Islet precursor cell (in vitro differentiated cells): ENCODE measurements at places on chromosomes 4 and X.

DNA sequence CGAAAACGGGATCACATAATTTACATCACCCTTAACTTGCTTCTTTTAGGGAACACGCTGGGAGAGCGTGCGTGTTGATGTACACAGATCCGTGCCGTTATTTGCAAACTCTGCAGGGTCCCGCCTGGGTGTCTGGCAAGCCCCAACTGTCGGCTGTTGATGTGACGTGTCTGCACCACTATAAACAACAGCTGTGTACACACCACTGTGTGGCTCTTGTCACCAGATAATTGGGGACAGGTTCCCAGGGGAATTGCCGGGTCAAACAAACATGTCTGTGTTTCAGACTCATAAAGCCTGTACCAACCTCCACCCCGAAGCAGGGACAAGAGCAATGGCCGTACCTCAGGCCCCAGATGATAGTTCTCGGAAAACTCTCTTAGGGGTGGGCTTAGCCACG, 105.0 kb upstream of the AFAP1 start:
- DNase-seq = no peak

GRCh38 chr4:47118192-47118929, 87.0 kb downstream of the GABRB1 start:
- no peak for DNase-seq

- DNase-seq = no peak
Observed at GRCh38 chr4:88618782-88619485, 26.7 kb downstream of the HERC3 start.

GRCh38 chr4:2501034-2501594, 32.2 kb downstream of the RNF4 start:
- no peak for DNase-seq

GRCh38 chr4:14767142-14767541, 235.1 kb upstream of the CPEB2 start:
- no peak for DNase-seq

- no peak for DNase-seq
Observed at GRCh38 chrX:131840799-131841495, 182.2 kb upstream of the STK26 start.

DNA sequence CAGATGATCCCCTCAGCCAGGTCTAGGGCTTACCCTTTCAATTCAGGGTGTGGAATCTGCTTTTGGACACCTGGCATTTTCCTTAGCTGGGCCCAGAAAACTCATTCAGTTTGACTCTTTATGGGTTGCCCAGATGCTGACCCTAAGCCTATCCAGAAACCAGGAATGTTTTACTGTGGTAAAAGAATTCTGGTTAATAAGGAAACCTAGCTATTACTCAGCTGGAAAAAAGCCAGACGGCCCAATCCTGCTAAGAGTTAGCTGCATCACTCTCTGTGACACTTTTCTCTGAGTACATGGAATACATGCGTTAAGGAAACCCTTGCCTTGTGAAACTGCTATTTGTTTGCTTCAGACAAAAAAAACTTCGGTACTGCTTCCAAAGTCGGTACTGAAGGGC, 28.0 kb downstream of the ING2 start:
- DNase-seq = no peak

DNA sequence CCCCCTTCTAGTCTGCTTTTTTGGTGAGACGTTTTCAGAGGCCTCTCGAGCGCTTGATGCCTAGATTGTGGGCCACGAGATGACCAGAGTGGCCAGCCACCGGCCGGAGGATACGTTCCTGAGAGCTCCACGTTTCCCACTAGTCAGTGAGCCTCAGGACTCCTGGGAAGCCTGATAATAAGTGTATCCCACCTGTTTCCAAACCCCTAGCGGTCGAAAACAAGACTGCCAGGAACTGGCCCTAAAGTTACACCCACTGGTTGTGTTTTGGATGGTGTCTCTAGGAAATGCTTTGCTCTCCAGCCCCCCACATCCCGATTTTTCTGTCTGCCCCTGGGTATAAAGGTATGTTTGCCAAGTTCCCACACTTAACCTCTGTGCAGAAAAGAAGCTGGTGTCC, 4.6 kb upstream of the RS1 start:
- DNase-seq = peak; percentile 61

DNA sequence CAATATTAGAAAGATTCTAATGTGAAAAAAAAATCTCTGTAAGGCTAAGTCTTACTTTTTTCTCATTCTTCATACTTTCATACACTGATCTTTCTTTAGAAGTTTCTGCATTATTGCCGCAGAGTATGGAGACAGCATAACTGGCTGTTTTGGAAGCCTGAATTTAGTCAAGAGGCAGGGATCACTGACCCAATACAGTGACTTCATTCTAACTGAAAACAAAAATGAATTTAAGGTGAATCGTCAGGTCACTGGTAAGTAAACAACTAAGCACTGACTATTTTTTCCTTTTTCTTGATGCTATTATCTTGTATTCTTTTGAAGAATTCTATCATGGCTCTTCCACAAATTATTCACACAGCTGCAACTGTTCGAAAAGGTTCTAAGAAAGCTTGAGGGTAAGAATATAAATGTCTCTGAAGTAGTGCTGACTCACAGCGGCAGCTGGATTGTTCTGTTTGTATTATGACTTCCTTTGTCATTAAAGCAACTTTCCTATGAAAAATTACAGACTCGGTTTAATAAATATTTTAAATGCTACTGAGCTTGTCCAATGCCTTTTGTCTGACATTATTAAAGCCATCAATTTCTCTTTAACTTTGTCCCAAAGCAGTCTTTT, 609.3 kb downstream of the FSTL5 start:
- no peak for DNase-seq

- no peak for DNase-seq
Observed at GRCh38 chrX:85454295-85454694, 74.8 kb upstream of the POF1B start.

DNA sequence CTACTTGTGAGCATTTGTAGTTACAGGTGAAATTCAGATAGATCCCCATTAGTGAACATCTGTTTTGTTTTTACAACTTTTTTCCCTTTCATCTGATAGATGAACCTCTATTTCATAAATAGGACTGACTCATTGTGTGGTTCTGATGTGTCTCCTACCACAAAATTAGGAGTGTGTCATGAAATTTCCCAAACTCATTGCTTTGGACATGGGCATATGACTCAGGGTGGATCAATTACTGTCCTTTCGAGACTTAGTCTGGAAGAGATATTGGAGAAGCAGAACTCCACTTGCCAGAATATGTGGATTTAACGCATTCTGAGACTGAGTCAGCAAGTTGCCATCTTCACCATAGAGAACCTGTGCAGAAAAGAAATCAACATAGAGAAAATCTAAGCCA, 53.5 kb upstream of the PCDH10 start:
- DNase-seq = no peak

- peak; percentile 57 for DNase-seq
Observed at GRCh38 chrX:136097871-136098805, 49.2 kb upstream of the FHL1 start.

GRCh38 chr4:20299515-20299914, 47.8 kb downstream of the SLIT2 start:
- no peak for DNase-seq

DNA sequence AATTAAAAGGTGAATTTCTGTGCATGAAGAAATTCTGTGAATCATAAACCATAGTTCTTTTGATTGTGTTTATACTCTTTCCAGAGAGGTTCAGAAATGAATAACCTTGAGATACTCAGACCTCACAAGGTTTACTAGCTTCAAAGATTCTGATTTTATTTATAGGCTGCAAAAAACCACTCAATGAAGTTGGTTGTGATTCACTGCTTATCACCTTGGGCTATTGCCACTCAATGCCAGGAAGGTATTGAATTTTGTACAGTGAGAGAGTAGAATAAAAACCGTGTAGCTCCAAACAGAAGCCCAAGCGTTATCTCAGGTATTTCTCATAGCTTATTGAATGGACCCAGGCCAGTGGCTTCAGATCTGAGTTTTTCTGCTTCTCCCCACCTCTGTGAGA, 118.7 kb downstream of the FHIP1A start:
- DNase-seq = no peak

- no peak for DNase-seq
Observed at GRCh38 chr4:104631000-104631399, 136.3 kb upstream of the CXXC4 start.

GRCh38 chr4:128570387-128570975, 239.0 kb upstream of the JADE1 start:
- DNase-seq = no peak
